Stimulated activated CD8-positive, alpha-beta memory T cell treated with anti-CD3 and anti-CD28 coated beads, Interleukin-15, amount 100 ng/mL, for 1 hour (primary cell): ENCODE measurements at places on chromosomes 7 and 10.

DNA sequence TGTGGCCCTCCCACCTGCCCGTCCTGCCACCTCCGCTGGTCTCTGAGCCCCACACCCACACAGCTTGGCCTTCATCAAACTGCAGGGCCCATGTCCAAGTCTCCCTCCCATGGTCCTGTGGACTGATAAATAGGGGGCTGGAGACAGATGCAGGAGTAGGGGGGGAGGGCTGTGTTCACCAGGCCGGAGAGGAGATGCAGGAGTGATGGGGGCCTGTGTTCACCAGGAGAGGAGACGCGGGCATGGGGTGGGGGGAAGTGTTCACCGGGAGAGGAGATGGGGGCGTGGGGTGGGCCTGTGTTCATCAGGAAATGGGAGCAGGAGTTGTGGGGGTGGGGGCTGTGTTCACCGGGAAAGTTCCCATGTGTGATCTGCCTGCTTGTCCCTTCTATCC lies 37.0 kb downstream of the JAKMIP3 start:
- no peak for DNase-seq

DNA sequence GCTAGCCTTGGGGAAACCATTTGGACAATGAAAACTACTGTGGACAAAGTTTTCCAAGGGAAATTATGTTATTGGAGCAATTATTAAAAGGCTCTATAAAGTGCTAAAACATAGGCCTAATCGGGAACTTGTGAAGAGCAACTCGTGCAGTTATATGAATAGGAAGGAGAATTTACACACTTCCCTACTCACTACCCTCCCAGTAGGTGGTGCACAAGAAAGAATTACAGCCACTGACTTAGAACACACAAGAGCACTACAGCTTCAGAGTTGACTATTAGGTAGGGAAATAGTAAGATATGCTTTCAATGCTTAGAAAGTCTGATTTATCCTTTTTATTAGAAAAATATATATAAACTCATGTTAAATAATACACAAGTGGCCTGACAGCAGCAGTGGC lies 47.2 kb downstream of the GSAP start:
- no peak for DNase-seq

DNA sequence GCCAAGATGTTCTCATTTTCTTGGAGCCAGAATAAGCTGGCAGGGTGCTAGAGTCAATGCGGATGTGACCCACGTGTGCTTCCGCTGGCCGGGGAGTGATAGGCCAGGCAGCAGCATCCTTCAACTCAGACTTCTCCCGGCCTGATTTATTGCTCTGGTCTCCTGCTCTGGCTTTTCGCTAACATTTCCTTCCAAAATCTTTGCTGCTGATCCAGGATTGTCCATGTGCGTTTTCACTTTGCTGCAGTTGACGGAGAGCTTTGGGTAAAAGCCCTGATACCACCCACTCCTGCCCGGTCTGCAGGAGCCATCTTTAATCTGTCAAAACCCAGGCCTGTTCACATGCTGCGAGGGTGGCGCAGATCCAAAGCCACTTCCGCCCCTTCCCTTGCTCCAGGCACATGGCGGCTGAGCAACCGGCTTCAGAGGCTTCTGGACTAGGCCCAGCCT lies 106.8 kb downstream of the CYP26A1 start:
- no peak for DNase-seq

DNA sequence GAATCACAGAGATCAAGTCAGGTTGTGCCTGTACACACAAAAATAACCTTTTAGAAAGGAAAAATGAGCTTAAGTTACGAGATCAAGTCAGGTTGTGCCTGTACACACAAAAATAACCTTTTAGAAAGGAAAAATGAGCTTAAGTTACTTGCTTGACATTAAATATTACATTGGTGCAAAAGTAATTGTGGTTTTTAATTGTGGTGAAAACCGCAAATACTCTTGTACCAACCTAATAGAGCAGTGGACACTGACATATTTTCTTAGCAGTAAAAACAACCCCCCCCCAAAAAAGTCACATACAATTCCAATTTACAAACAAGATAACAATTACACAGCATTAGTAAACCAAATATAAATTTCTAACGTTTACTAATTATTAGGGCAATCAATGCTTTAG lies 595.6 kb downstream of the GRM8 start:
- no peak for DNase-seq

- no peak for DNase-seq
These were observed 16.7 kb upstream of the RSBN1L start for GRCh38 chr7:77679608-77680007.

GRCh38 chr7:5422396-5423305 lies 983 bp downstream of the TNRC18 start:
- no peak for DNase-seq

- no peak for DNase-seq
These were observed 19.0 kb upstream of the DGKI start for GRCh38 chr7:137865764-137866163.

DNA sequence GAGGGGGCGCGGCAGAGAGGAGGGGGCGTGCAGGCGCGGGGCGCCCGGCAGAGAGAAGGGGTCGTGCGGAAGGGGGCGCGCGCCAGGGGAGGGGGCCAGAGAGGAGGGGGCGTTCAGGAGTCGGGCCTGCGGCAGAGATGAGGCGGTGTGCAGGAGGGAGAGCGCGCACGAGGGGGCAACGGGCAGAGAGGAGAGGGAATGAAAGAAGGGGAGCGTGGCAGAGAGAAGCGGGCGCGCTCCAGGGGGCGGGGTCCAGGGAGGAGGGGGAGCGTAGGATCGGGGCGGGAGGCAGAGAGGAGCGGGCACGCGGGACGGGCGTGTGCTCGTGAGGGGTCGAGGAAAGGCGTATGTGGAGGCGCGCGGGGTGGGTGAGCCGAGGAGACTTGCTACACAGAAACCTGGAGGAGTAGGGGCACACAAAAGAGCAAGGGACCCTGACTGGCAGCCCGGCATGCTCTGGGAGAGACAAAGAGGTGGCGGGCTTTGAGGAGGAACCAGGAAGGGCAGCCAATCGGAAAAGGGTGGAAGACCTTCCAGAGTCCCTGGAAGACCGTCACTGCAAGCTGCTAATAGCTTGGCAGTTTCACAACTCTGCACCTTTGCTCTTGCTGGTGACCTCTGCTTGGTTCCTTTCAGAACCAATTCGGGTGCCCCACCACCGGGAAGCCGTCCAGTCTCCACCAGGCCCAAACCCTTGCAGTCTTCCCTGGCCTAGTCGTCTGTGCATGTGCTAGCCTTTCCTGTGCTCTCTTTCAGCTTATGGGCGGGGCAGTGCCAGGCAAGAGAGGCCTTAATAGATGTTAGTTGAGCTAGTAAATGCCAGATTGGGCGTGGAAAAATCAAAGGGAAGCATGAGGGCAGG lies 639 bp downstream of the DYDC2 start:
- DNase-seq = no peak

- DNase-seq = no peak
These were observed 951.6 kb downstream of the CCSER2 start for GRCh38 chr10:85280014-85280413.

DNA sequence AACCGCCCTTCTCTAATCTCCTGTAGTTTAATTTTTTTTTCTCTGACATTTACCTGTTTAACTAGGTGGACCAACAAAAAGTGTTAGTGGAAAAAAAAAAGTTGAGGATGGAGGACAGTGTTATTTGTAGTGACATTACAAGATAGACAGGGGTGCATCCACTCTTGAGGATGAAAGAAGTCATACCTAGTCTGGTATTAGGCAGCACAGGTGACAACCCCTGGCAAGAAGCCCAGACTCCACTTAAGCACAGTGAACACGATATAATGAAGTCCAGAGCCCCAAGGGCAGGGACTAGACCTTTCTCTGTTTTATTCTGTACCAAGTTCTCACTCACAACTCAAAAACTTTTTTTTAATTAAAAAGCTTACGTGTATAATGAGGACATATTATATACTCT lies 268.4 kb downstream of the GPR37 start:
- no peak for DNase-seq

- no peak for DNase-seq
These were observed 340.7 kb downstream of the EXOC4 start for GRCh38 chr7:133593561-133593960.

DNA sequence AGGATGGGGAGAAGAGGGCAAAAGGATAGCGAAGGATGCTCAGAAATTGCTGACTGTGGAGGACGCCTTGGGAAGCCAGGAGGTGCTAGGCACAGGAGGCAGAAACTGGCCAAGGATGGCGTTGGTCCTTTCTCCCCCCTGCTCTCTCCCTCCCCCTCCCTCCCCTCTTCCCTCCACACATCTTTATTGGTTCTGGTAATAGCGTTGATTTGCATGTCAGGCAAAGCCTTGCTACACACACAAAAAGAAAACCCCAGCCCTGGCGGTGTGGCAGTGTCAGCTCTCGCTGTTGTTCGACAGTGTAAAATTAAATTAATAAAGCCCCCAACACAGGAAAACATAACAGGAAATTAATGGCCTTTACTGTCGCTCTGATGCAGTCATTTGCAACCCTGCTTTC lies 47.2 kb downstream of the PAX2 start:
- no peak for DNase-seq

- no peak for DNase-seq
These were observed 14.6 kb downstream of the LRRC17 start for GRCh38 chr7:102927312-102927933.

DNA sequence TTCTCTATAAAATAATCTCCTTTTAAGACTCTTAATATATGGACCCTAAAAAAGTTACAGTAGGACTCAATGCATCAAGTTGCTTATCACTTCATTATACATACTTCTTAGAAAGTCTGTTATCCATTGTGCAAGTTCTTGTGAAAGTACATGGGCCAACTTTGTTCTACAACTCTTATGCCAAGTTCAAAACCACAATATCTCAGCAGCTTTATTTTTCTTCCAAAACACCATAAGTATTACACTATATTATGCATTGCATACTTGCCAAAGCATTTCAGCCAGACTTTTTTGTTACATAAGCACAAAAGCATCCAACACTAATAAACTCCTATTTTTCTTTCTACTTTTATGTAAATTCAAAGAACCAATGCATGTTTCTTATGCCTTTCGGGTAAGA lies 94.4 kb downstream of the AHR start:
- no peak for DNase-seq

DNA sequence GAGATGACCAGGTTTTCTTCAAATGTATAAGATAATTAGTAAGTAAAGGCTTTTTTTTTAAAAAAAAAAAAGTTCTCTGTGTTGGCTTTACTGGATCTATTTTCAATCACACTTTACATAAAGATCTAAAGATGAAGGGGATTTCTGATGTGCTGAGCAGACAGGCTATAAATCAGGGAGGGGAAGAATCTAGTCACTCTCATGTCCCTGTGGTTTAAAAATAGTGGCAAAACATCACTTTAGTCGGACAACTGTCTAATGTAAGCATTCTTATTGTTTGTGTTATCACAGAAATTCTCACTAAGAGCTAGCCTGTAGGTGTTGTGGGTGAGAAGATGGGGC lies 132.7 kb downstream of the ICA1 start:
- DNase-seq = no peak

DNA sequence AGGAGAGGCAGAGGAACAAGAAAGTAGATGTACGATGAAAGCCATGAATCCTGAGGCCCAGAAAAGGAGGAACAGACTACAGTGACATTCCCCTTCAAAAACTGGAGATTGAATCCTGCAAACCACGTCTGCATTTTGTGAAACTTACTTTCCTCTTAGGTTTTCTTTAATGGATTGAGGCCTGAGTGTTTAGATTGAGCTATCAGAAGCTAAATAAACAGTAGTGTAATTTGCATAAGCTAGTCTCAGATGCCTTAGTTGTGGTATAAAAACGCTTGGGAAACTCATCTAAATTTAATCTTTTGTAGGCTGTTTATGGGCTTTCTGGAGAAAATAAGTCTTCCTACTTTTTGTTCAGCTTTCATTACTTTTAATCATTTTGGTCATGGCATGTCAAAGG lies 94.8 kb upstream of the HDAC9 start:
- DNase-seq = no peak

DNA sequence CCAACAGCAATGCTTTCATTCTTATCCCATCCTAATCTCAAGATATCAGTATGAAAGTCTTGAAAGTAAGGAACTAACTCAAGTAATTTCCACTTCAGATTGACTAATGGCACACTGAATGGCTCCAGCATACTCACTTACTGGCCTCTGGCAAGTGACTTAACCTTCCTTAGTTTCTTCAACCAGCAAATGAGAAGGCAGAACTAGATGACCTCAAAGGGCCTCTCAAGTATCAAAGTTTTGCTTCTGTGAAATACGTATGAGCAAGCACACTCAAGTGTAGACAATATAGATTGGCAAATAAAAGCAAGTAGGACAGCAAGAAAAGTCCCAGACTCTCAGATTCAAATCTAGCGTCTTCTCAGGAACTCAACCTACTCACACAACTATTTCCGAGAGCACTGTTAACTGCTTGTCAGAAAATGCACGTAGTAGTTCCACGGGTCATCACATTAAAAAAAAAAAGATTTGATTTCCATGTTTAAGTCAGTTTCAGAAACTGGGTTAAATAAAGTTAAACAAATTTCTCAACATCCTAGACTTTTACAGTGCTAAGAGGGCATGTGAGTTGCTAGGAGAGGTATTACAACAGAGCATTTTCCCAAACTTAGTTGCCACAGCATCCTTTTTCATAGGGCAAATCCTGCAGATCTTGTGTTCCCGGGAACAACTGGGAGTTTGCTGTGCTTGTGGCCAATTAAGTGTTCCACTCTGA lies 276.9 kb upstream of the KLF14 start:
- no peak for DNase-seq

GRCh38 chr7:35268953-35269352 lies 15.1 kb upstream of the TBX20 start:
- no peak for DNase-seq

GRCh38 chr10:61325223-61325960 lies 127.8 kb downstream of the TMEM26 start:
- no peak for DNase-seq

- no peak for DNase-seq
These were observed 145.4 kb downstream of the SNX10 start for GRCh38 chr7:26437003-26437532.

- DNase-seq = no peak
These were observed 111.5 kb downstream of the PLXNA4 start for GRCh38 chr7:132464740-132465139.

GRCh38 chr7:159114981-159115380 lies 29.7 kb downstream of the VIPR2 start:
- no peak for DNase-seq

DNA sequence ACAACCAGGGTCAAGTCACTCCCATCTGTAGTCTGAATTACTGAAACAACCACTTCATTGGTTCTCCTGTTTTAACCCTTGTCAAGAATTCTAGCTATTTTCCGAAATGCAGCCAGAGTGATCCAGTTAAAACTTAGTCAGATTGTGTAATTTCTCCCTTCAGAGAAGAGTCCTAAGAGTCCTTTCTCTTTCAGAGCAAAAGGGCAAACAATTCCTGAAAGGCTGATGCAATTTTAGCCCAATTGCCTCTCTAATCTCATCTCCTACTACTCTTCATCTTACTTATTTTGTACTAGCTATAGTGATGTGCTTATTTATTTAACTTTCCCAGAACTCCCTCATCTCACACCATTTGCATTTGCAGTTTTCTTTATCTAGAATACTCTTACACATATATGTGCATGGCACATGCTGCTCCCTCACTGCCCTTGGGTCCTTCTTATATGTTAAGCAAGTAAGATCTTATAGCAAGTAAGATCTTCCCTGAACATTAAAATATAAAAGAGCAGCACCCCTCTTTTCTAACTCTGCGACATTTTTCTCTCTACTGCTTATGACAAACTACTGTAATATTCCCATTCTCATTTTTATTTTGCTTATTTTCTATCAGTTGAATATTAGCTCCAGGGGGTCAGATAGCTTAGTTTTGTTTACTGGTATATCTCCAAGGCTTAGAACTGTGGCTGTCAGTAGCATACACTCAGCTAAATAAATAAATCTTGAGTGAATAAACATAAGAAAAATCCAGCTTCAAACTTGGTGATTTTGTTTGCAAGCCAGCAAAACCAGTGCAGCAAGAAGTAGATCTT lies 44.6 kb downstream of the HGF start:
- no peak for DNase-seq

- DNase-seq = no peak
These were observed 355.2 kb downstream of the TNS3 start for GRCh38 chr7:47226696-47227095.
